ENCODE measurements at places on chromosomes 6 and 20. TPM values are rescaled to one million over a fixed set of nuclear protein-coding genes. Genes with fewer than 3 reads are reported as not detected.

DNA sequence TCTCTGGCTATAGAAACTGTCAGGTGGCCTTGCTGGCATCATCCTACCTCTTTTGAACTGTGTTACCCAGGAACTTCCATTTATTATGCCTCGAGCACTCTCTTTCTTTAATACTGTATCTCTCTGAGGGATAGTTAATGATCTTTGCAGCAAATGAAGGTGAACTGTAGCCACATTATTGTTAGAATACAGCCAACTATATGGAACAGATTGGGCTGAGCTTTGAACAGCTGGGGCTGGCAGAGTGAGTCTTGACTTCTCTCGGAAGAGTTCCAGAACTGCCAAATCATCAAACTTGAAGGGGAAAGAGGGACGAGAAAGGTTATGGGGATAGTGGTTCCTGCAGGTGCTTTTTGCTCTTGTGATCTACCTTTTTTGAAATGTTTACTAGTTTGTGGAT, 237.7 kb downstream of the PRL start:
- no peak for DNase-seq

GRCh38 chr20:37323985-37324384, 22.0 kb upstream of the SRC start:
- DNase-seq = no peak

DNA sequence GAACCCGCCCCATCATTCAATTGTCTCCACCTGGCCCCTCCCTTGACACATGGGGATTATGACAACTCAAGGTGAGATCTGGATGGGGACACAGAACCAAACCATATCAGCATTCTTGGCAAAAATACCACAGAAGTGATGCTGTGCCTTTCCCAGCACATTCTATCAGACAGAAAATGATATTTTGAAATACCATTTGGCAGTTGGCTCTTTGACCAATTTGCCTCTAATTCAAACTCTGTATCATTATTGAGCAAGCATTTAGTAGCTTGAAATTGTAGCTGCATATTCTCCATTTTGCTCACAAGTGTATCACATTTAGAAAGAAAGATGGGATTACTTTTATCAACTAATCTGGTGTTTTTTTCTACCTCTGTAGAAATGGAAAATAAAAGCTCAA, 64.0 kb downstream of the PLCB1 start:
- DNase-seq = no peak

GRCh38 chr20:12237772-12238171, 320.1 kb downstream of the BTBD3 start:
- DNase-seq = no peak

GRCh38 chr6:108277831-108278230, 17.0 kb upstream of the SNX3 start:
- DNase-seq = no peak

DNA sequence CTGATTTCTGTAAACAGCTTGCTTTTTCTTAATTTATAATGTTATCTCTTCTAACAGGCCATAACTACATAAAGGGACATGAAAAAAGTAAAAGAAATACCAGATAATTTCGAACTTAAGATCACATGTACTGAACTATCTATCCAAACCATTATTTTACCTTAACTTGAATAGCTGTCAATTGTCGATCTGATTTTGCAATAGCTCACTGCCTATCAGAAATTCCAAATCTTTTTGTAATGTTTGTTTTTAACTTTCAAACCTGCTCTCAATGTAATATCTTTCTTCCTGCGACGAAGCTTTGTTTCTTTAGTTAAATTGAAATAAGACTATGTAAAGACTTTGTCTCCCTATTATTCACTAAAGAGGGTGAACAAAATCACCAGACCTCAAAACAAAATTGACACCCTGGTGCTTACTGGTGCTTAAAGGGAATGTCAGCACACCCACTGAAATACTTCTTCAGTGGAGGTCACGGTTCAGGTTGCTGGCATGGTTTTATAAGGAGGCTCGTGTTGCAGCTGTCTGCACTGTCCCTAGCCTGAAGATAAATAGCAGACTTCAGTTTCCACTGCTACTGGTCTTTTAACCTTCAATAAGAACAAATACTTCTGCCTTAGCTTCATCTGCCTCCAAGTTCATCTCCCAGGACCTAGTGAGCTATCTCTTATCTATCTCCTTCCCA, 117.5 kb upstream of the QKI start:
- no peak for DNase-seq

DNA sequence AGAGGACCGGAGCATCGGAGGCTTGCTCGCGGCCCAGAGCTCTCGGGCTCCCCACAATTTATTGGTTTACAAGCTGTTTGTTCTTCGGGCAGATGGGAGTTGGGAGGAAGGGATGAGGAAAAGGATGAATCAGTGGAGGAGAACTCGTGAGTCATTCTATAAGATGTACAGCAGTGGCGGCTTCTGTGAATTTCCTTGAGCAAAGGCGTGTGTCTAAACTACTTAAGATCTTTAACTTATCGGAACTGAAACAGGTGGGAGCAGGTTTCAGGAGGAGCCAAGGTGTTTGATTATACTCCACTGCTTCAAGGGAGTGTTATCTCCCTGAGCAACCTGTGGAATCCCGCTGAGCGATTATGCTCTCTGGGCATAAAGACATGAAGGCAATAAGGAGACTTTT, 50.5 kb upstream of the IBTK start:
- DNase-seq = no peak

DNA sequence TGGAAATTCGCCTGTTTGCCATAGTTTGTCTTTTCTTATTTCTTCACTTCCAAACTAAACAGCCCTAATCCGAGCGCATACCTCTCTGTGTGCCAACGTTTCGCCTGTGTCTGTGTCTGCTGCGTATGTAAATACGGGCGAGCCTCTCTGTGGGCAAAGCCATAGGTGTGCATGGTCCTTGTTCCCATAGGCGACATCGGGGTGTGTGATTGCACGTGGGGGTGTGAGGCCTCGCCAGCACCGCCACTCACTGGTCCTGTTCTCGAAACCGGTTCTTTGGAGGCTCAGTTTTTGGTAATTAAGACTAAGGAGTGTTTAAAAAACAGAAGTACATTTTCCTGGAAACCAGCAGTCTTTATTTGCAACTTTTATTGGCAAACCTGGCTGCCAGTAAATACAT, 6.0 kb upstream of the FOXC1 start:
- no peak for DNase-seq

- no peak for DNase-seq
Measured at GRCh38 chr6:140812636-140813035, 1320.1 kb upstream of the GJE1 start.

DNA sequence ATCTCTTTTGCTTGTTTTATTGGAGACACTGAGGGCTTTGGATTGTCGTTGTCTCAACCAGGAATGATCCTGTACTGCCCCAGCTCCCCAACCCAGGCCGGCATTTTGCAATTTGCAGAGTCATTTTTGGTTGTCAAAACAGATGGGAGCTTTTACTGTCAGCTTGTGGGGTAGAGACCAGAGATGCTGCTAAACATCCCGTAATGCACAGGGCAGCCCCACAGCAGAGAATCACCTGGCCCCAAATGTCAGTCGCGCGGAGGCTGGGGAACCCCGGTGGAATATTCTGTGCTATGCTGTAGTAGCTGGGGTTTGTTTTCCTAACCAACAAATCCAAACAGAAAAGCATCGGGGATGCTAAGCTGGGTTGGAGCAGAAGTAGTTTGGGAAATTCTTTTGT, 99.7 kb downstream of the TSHZ2 start:
- no peak for DNase-seq

Gene HLA-DRA
- total RNA-seq = 991 TPM

Gene PRSS35
- total RNA-seq = 9.9 TPM

Data from lung (tissue), 17 donors.